Brain microvascular endothelial cell (primary cell): ENCODE measurements at places on chromosomes 12 and 14.

DNA sequence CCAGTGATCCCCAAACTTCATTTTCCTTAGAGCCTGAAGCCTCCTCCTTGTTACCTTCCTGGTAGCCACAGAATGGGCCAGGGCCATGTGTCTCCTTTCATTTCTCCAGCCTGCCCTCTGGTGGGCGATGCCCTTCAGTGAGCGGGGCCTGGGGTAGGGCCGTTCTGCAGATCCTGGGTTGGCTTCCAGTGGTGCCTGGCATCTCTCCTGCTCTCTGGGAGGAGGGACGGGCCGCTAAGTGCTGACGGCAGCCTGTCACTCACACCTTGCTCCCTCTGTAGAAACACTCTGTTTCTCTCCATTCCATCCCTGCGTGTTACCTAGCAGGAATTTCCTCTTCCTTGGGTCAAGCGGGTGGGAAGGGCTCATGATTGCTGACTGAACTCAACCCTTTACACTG is 232.1 kb downstream of the CACNA1C start:
- DNase-seq, result peak; percentile 61

- DNase-seq, result no peak
Measured at GRCh38 chr12:89521364-89522223, 3.0 kb downstream of the GALNT4 start.

DNA sequence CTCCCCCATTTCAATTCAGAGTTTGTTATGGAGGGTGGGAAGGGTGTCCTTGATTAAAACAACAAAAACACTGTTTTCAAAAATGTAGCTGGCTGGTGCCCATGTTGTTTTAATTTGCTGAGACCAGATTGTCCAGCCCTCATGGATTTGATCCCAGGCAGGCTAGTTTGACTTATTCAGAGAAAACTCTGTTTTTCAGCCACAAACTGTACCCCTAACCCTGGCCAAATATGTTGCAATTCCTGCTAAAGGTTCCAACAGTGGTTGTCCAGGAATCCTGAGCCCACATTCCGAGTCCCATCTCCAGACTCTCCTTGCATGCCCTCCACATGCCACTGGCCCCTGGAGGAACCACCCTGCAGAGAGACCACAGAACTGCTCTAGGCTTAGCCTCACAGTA is 36.0 kb downstream of the MAP1LC3B2 start:
- DNase-seq, result no peak

DNA sequence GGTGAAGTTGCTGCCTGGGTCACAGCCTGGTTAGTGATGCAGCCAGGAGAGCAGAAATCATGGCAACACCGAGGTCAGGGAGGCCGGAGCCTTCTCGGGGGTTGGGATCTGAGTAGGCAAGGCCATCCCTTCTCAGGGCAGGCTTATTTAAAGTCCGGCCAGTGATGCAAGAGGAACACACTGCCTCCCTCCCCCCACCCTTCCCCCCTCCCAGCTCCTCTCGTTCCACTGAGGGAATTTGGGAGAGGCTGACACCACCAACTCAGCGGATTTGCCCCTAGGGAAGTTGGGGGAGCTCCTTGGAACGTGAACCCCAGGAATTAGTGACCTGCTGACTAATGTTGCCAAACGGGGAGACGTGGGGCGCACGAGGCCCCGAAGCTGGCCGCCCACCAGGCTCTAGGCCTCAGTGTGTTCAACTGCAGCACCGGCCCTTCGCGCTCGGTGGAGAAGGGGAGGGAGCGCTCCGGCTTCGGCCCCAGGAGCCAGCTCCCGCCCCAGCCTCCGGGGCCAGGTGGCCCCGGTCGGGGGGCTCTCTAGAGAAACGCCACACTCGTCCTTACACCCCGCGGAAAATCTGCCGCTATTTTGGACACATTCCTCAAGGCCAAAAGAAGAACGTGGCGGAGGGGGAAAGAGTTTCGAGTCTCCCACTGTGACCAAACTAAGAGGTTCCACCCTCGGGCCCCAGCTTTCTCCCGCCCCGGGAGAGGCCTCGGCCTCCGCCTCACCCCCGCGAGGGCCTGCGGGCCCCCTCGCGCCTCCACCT is 1.6 kb downstream of the CTDSP2 start:
- peak; percentile 54 for DNase-seq

- DNase-seq, result no peak
Measured at GRCh38 chr14:91146661-91147060, 32.8 kb downstream of the DGLUCY start.

DNA sequence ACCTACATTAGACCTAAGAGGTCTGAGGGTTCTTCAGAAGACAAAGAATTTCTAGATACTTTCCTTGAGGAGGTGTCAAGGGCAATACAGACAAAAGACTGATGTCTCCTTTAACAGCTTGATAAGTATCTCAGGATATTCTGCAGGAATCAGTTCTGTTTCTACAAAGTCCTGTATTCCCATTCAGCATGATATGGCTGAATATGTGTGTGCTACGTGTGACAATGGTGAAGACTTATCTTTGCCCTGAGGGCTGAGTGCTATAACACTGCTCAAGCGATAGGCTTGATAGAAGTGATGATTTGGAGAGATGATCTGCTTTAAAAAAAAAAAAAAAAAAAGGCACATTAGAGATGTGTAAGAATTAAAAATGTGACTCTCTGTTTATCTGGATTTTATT is 429.7 kb downstream of the EGLN3 start:
- no peak for DNase-seq

GRCh38 chr12:52006726-52007157 is at the start of gene TAMALIN:
TSS of gene TAMALIN (plus strand) at chr12:52006946. CDS start at chr12:52007020, 74 bp downstream.
- DNase-seq, result no peak

- DNase-seq, result no peak
Measured at GRCh38 chr14:104383996-104384775, 195.4 kb upstream of the C14orf180 start.

DNA sequence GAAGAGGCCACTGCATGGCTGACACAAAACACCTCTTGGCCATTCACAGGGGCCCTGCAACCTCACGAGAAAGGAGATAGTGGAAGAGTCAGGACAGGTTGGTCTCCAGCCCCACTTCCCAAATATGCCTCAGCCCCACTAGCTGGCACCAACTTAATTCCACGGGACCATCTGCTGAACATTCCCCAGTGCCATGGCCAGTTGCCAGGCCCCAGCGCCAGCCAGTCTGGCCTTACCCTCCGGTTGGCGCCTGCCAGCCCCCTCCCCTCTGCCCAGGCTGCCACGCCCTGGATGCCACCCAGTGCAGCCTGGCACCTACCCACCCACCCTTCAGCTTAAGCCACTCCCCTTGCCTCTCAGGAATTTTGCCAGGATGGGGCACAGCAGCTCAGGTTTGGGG is 21.2 kb upstream of the HSPB8 start:
- DNase-seq, result no peak

- DNase-seq, result no peak
Measured at GRCh38 chr14:76581592-76581991, 179.7 kb upstream of the VASH1 start.

DNA sequence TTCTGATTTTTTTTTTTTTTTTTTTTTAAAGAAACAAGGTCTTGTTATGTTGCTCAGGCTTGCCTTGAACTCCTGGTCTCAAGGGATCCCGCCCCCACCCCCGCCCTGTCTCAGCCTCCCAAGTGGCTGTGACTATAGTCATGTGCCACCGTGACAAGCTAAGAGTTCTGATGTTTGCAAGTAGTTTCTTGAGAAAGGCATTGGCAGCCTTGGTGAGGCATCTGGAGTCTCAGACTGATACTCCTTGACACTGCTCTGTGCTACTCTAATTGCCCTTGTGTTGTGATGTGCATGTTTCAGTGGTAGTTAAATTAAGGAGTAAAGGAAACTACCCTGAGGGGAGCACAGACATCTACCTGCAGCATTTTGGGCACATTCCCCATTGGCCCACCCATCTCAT is 46.2 kb upstream of the OR4E1 start:
- no peak for DNase-seq

DNA sequence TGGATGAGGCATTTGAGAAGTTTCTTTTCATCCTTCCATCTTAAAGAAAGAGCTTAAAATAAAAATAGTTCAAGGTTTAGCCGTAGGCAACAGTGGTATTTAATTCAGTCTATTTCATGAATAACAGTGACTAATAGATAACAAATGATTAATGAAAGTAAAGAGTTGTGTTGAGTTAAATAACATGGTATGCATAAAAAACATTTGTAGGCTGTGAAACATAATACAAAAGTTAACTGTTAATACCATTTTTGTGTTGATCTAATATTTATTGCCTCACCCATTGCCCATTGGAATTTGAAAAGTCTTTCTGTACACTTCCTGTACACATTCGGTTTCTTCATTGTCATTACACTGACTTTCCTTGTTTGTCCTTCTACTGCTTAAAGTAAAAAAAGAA is 108.6 kb upstream of the PDE3A start:
- DNase-seq, result no peak

DNA sequence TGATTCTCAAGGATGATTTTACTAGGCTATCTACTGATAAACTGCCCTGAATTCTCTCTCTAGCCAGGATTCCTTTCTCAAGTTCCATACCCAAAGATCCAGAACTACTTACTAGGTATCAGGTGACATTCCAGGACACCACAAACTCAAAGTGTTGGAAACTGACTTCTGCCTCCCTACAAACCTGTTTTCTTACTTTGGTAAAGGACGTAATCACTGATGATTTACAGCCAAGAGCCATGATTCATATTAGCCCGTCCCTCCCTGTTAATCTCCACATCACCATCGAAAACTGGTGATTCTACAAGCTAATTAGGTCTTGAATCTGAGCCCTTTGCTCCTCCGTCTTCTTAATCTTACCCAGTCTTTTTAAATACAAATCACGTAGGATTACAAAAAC is 1.0 kb upstream of the ATG14 start:
- DNase-seq, result no peak

DNA sequence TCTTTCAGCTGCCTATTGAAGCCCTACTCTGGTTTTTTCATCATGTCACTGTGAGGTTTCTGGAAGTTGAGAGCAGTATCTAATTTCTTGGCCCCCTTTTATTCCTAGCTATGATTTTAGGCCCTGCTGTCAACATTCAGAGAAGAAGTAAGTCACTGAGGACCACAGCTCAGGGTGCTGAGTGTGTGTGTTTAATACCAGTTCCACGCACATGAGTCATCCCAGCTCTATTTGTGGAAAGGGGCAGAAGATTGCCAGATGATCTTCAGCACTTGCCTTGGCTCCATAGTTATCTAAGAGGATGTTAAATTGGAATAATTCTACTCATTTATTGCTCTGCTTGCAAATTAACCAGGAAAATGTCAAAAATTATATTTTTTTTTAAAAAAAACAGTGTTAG is 65.5 kb upstream of the SLC38A4 start:
- DNase-seq, result peak; percentile 50

- DNase-seq, result no peak
Measured at GRCh38 chr12:22800332-22800731, 175.4 kb downstream of the ETNK1 start.

- DNase-seq, result peak; percentile 97
Measured at GRCh38 chr14:61103541-61104339, 122.7 kb downstream of the SLC38A6 start.

DNA sequence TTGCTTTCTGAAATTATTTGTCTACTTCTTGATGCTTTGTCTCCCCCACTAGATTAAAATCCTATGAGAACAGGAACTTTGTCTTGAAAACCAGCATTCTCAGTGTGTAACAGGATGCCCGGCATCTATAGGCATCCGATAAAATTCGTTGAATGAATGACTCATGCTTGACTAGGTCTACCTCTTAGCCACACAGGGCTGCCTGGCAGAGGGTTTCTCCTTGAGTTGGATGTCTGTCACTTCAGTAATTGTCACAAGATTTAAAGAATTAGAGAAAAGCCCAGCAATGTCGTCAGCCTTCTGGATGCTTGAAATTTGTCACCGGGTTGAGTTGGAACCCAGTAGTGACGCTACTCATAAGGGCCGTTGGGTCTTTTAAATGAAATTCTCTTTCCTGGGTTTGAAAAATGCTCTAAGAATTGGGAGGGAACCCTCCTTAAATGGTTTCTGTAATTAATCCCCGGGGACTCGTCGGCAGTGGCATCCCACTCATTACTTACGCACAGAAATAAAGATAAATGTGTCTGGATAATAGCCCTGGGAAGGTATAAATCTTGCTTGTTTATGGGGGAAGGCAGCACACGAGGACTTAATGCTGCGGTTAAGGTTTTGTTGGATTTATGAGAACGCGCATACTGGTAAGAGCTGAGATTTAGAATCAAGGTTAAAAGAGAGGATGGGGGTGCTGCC is 194.1 kb downstream of the AACS start:
- DNase-seq, result no peak

- DNase-seq, result no peak
Measured at GRCh38 chr14:101476258-101476915, 84.9 kb upstream of the DIO3 start.

- peak; percentile 97 for DNase-seq
Measured at GRCh38 chr14:61476754-61477410, 155.5 kb downstream of the PRKCH start.

GRCh38 chr14:73424453-73424852 is 33.9 kb downstream of the NUMB start:
- DNase-seq, result no peak

DNA sequence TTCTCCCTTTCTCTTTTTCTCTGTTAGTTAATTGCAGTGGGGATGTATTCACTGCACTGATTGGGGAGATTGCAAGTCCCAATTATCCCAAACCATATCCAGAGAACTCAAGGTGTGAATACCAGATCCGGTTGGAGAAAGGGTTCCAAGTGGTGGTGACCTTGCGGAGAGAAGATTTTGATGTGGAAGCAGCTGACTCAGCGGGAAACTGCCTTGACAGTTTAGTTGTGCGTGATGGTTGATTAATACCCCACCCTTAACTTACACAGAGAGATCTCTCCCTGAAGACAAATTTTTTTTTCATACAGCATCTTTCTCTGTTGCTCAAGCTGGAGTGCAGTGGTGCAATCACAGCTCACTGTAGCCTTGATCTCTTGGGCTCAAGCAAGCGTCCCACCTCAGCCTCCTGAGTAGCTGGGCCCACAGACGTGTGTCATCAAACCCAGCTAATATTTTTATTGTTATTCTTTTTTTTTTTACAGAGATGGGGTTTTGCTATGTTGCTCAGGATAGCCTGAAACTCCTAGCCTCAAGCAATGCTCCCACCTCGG is 4.6 kb downstream of the C1S start:
- DNase-seq, result no peak

- peak; percentile 22 for DNase-seq
Measured at GRCh38 chr14:89165189-89166181, 251.5 kb downstream of the FOXN3 start.

GRCh38 chr12:132206046-132206434 is 61.8 kb downstream of the NOC4L start:
- DNase-seq, result no peak

GRCh38 chr14:49512571-49512970 is 73.6 kb downstream of the RPS29 start:
- no peak for DNase-seq
